ENCODE measurements at places on chromosomes 5 and 9.
A peak's percentile ranks its signal among the peaks of the same experiment; 100 is the strongest.

GRCh38 chr9:132994410-132995120, 16.1 kb downstream of the GFI1B start:
- DNase-seq, result peak; percentile 14

DNA sequence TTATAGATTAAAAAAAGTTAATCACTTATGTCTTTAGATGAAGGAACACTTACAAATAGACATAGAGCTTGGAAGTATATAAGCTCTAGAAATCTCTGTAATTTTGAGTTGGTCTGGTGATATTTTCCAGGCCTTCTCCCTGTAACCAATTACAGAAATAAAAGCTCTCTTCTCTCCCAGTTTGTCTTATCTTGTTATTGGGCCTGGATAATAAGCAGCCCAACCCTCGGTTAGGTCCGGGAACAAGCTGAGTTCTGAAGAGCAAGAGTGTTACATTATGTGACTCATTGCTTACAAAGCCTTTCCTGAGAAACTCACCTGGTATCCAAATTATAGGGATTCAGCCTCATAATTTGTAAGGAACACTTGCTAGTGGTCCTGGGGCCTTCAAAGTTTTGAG, 1146.2 kb downstream of the CDH9 start:
- no peak for DNase-seq

GRCh38 chr5:122162100-122162638, 32.8 kb downstream of the ZNF474 start:
- no peak for DNase-seq

DNA sequence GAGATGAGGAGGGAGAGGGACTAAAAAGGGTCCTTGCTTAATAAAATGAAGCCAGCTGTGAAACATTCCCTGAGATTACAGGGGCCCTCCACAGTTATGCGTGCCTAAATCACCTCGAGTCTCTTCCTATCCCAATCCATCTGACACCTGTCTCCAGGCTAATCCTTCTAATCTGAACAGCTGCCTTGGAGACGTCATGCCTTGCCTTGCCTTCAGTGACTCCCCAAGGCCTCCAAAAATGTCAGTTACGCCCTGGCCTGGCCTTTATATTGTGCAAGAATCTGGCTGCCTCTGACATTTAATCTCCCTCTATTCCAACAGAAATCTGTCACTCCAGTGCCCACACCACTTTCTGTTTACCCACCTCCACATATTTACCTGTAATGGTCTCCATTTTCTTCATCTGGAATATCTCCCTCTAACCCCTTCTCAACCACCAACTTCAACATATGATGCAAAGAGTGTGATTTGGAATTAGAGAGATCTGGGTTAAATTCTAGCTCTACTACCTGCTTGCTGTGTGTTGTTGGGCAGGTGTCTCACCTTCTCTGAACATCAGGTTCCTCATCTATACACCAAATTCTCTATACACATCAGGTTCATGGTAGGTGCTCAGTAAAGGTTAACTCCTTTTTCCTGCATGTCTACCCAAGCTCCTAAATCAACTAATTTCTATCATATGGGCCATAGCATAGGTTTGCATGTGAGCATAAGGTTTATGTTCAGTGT, 57.9 kb downstream of the PTCD2 start:
- peak; percentile 74 for DNase-seq

- DNase-seq, result no peak
These were observed 21.1 kb downstream of the ZDHHC11B start for GRCh38 chr5:763397-763796.

- DNase-seq, result no peak
These were observed 128.2 kb upstream of the IRX2 start for GRCh38 chr5:2879701-2880100.

DNA sequence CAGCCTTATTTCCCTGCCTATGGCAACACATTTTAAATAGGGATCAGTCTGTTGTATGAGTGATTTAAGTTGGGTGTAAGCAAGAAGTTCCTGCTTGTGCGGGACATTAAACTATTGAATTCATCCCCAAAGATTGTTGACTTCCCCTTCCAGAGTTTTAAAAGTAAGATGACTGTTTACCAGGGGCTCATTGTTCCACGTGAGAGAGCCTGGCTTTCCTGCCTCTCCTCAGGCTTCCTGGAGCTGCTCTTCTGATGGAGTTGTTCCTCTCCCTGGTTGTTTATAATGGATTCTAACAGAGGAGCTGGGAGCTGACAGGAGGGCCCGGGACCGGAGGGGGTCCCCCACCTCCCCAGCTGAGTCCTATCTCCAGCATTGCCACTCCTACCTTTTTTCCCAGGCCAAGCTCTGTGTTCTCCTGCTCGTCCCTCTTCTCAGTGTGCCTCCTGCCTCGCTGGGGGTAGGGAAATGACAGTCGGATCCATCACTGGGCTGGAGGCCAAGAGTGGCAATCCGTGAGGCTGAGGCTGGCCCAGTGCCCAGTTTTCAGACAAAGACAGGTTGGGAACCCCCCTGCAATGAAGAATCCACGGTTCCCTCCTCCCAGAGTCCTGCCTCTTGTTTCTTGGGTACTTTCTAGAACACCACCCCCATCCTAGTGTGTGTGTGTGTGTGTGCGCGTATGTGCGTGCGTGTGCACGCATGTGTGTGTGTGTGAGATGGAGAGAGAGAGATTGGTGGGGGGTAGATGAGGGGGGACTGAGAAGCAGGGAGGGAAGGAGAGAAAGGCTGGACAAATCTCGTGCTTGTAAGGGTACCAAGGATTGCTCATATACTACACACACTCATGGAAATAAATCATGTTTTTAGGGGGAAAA, 123.7 kb upstream of the NFIB start:
- DNase-seq, result peak; percentile 75

GRCh38 chr9:109590966-109591365, 92.9 kb upstream of the PTPN3 start:
- DNase-seq, result no peak

All from D341Med (cell line).